Nephron progenitor cell (in vitro differentiated cells): ENCODE measurements at places on chromosomes 16 and 17.

GRCh38 chr17:64240261-64240740, 22.8 kb downstream of the TEX2 start:
- DNase-seq: no peak

GRCh38 chr17:50841949-50842354, 6.6 kb downstream of the WFIKKN2 start:
- DNase-seq: peak; percentile 83

DNA sequence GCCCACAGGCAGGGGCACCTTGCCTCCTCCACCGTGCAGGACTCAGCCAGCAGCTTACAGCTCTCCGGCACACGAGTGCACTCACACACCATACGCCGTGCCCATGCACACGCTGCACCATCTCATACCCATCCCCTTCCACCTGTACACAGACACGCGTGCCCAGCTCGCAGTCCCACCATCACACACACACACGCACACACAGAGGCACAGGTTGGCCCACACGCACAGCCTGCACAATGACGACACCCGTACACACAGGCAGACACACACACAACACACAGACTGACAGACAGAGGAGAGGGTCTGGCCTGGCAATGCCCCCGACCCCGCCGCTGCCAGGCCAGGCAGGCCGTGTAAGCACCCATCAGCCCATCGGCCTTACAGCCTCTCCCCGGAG, 12.1 kb downstream of the CASKIN1 start:
- no peak for DNase-seq

GRCh38 chr17:82231562-82232321, 2.9 kb downstream of the SLC16A3 start:
- peak; percentile 61 for DNase-seq

- peak; percentile 91 for DNase-seq
These were observed 28.8 kb downstream of the MPP2 start for GRCh38 chr17:43878260-43879175.

DNA sequence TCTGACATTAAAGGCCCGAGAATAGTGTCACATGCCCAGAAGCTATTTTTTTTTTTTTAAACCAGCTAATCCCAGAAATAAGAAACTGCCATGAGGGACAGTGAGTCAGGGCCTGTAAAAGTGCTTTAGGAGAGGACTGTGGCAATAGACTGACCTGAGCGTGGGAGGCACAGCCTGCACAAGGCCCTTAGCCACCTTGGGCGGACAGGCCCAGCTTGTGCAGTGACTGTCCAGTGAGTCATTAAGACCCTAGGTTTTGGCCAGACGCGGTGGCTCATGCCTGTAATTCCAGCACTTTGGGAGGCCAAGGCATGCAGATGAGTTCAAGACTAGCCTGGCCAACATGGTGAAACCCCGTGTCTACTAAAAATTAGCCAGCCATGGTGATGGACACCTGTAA, 343.0 kb upstream of the ZFHX3 start:
- no peak for DNase-seq

GRCh38 chr17:81302861-81303333, 7.8 kb upstream of the SLC38A10 start:
- peak; percentile 54 for DNase-seq

DNA sequence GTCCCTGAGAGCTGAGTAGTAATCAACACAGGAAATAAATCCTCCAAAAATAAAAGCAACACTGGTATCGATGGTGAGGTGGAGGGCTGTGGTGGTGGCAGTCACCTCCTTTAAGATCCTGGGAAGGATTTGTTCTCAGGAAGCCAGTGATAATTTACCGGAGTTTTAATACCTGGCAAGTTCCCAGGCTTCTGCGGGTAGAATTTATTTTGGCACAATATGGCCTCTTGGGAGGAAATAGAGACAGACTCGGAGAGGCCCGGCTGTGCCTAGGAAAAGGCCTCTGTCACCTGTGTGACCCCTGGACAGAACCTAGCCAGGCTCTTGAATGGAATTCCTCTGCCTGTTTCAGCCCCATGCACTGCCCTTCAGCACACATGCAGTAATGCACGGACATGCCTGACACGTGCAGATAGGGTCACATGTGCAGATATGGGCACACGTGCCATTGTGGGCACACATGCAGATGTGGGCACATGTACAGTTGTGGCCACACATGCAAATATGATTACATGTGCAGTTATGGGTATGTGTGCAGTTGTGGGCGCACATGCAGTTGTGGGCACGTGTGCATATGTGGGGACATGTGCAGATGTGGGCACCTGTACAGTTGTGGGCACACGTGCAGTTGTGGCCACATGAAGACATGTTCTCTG, 33.5 kb downstream of the MGAT5B start:
- no peak for DNase-seq

GRCh38 chr16:57386381-57386951, 14.2 kb downstream of the CX3CL1 start:
- DNase-seq: no peak
